Brain microvascular endothelial cell (primary cell): ENCODE measurements at places on chromosomes 2 and 18.

GRCh38 chr2:71693286-71694270 lies 240.2 kb downstream of the DYSF start:
- no peak for DNase-seq

DNA sequence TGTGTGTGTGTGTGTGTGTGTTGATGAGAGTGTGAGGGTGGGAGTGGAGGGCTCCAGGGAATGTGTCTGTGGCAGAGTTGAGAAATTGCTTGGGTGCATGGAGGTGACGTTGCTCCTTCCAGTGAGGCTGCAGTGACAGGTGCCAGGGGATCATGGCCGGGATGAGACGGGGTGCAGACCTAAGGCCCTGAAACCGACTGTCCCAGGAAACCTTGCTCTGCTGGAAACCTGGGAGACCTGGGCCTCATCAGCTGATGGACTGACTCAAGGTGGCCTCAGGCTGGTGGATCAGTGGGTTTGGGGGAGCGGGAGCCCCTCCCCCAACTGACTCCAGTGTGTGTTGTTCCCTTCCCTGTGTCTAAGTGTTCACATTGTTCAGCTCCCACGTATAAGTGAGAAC lies 56.6 kb downstream of the INHBB start:
- no peak for DNase-seq

- no peak for DNase-seq
Measured at GRCh38 chr2:18063826-18064470, 185.5 kb downstream of the KCNS3 start.

- DNase-seq, result no peak
Measured at GRCh38 chr2:222795450-222796357, 65.1 kb upstream of the ACSL3 start.

- no peak for DNase-seq
Measured at GRCh38 chr2:191266201-191266600, 21.0 kb downstream of the MYO1B start.
